ENCODE measurements at places on chromosomes 11 and 22. TPM values are rescaled to one million over a fixed set of nuclear protein-coding genes. Genes with fewer than 3 reads are reported as not detected.

DNA sequence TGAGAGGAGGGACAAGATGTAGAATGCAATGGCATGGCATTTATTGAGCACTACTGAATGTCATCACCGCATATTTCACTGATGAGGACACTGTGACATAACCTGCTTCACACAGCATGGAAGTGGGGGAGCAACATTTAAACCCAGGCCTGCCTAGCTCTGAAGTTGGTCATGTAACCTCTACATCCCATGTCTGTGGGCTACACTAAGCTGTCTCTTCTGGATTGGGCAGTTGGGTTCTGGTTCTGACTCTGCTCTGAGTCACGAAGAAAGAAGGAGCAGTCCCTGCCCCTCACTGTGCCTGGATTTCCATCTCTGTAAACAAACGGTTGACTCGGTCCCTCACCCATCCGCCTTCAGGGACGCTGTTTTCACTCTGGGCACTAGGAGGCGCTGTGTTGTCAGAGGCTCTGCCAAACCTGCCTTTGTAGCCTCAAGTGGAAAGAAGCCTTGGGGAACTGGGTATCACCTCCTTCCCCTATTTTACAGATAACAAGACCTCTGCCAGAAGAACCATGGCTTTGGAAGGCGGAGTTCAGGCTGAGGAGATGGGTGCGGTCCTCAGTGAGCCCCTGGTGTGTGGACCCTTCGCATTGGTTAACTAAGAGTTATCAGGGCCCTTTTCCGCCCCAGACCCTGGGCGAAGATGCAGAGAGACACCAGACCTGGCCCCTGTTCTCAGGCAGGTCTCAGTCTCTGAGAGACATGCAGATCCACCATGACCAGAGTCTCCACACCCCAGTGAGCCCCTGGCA lies 12.7 kb upstream of the ARHGEF17 start:
- no peaks in the 10 kb centered on the region for H3K27me3 ChIP-seq
- H3K36me3 ChIP-seq: no peaks in the 10 kb centered on the region
- H3K4me3 ChIP-seq: no peak overlapping the region
- no peak overlapping the region for H3K27ac ChIP-seq

GRCh38 chr11:6638429-6638828 lies 17.2 kb downstream of the DCHS1 start:
- H3K4me1 ChIP-seq: peaks cover 44% of the 10 kb centered on the region
- no peak overlapping the region for H3K4me3 ChIP-seq
- H3K36me3 ChIP-seq: no peaks in the 10 kb centered on the region
- no peak for DNase-seq

DNA sequence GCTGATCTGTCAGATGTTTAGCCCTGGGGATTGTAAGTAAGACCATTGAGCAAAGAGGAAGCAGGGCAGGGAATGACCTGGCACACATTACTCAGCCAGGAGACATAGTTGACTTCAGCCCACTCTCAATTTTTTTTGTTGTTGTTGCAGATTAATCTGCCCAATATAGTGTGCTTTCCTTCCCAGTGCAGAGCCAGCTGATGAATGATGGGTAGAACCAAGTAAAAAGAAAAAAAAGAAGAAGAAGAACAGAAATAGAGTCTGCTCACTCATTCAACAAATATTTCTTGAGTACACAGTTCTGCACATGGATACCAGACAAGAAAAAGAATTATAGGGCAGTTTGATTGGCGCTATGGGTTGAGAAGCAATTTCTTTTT lies 292.7 kb downstream of the ETS1 start:
- DNase-seq: no peak
- H3K4me3 ChIP-seq: no peak overlapping the region
- peaks cover 22% of the 10 kb centered on the region for H3K4me1 ChIP-seq
- H3K36me3 ChIP-seq: no peaks in the 10 kb centered on the region
- H3K27me3 ChIP-seq: no peaks in the 10 kb centered on the region
- H3K27ac ChIP-seq: no peak overlapping the region

DNA sequence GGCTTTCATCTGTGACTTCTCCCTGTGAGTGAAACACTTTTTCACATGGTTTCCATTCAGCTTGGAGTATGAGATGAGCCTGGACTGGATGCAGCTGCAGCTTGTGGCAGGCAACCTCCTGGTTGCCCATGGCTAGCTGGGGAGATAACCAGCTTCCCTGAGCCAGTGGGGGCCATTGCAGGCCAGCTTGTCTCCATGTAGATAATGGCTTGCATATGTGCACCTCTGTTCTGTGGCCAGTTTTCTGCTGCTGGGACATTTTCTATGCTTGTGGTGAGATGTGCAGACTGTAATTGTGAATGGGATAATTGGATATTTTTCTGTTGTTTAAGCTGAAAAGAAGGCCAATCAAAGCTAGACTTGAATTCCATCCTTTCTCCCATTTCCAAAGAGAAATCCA lies 38.5 kb downstream of the INSC start:
- H3K27ac ChIP-seq: no peak overlapping the region
- H3K36me3 ChIP-seq: no peaks in the 10 kb centered on the region
- no peak for DNase-seq
- H3K4me1 ChIP-seq: no peaks in the 10 kb centered on the region
- no peak overlapping the region for H3K4me3 ChIP-seq

GRCh38 chr22:36870250-36870649 lies 9.4 kb downstream of the NCF4 start:
- DNase-seq: no peak
- H3K27ac ChIP-seq: no peak overlapping the region
- no peaks in the 10 kb centered on the region for H3K27me3 ChIP-seq
- no peak overlapping the region for H3K4me3 ChIP-seq
- no peaks in the 10 kb centered on the region for H3K36me3 ChIP-seq

GRCh38 chr11:134742224-134742612 lies 330.2 kb upstream of the B3GAT1 start:
- no peaks in the 10 kb centered on the region for H3K36me3 ChIP-seq
- DNase-seq: no peak
- H3K4me3 ChIP-seq: no peak overlapping the region

ISX gene
- total RNA-seq: not detected
